ENCODE measurements at places on chromosomes 1 and 21.

DNA sequence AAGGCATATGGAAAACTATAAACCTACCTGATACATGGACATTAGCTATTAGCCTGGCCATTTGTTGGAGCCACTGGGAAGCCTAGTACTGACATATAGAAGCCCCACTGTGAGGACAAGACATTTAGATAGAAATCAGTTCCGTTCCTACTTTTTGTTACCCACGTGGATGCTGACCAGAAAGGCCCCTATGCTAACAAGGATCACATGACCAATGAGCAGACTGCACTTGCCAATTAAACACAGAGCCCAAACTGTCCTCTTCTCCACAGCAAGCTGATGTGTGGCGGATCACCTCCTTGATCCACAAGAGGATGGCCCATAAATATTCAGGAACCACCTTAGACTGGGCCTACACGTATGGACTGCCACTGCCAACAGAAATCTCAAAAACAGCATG lies 11.2 kb upstream of the OR6K3 start:
- no peak for DNase-seq

- no peak for DNase-seq
These were observed 380.7 kb upstream of the NR5A2 start for GRCh38 chr1:199646761-199647160.

GRCh38 chr1:159936273-159936904 lies 9.0 kb downstream of the IGSF9 start:
- DNase-seq, result peak; percentile 61

- DNase-seq, result no peak
These were observed 5.0 kb downstream of the MLLT11 start for GRCh38 chr1:151065089-151065645.

DNA sequence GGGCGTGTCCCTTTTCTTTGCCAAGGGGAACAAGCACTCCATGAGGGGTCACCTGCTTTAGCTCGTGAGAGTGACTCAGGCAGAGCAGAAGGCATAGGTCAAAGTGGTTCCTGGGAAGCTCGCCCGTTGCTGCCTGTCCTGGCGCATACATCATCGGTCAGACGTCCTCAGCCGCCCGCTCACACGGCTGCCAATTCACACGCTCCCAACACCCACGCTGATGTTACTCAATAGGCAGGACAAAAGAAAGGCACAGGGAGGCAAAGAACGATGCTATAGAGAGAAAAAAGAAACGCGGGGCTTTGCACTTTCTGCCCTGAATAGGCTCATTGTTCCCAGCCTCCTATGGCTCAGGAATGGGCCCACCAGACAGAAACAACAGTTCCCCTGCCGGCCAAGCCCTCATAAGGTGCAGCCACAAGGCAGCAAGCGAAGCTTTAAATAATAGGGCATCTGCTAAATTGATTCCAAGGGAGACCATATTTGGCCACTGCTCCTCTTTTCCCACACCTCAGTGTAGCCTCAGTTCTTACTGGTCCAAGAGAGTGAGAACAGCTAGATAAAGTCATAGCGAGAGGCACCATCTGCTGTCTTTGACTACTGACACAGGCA lies 38.7 kb downstream of the VTCN1 start:
- DNase-seq, result no peak

GRCh38 chr21:45611939-45612664 lies 31.4 kb upstream of the PCBP3 start:
- no peak for DNase-seq

DNA sequence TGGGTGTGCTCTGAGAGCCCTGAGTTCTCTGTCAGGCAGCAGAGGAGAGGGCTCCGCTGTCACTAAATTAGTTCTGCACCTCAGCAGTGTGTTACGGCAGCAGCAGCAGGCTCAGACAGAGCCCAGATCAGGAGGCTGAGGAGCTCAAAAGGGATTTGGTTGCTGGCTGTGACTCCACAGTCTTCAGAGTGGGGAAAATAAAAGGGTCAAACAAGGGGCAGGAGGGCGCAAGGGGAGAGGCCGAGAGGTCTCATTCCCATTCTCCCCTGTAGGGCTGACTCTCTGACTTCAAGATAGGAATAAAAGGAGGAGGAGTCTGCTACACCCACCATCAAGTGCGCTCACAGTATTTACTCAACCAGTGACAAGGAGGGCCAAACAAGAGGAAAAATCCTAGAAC lies 9.2 kb upstream of the SLC45A3 start:
- DNase-seq, result no peak

GRCh38 chr1:27571439-27572018 lies 32.4 kb downstream of the AHDC1 start:
- DNase-seq, result no peak

DNA sequence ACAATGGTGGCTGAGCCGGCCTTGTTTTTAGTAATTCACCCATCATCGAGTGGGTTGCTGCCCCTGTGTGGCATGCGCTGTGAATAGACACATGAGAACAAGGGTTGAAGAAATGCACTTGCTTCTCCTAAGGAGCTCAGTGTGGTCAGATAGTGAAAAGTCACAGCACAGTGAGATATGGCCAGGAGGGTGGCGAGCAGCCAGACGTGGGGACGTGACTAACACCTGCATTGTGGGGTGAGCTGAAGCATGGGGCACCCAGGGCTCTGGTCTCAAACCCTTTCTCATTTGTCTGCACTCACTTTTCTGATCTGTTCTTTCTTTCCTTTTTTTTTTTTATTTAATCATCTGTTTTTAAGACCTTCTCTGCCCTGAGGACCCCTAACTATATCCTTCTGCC lies 13.5 kb downstream of the MTARC1 start:
- no peak for DNase-seq

All from stimulated activated CD8-positive, alpha-beta memory T cell treated with anti-CD3 and anti-CD28 coated beads, Interleukin-7, amount 100 ng/mL, for 4 hours (primary cell).